Psoas muscle (tissue), 8 donors: ENCODE measurements at places on chromosomes 3 and 15. TPM values are rescaled to one million over a fixed set of nuclear protein-coding genes. Genes with fewer than 3 reads are reported as not detected.

GRCh38 chr3:189273736-189274135 is 102.0 kb downstream of the TPRG1 start:
- DNase-seq = no peak

Gene GOLGA8F
- not detected for total RNA-seq

DNA sequence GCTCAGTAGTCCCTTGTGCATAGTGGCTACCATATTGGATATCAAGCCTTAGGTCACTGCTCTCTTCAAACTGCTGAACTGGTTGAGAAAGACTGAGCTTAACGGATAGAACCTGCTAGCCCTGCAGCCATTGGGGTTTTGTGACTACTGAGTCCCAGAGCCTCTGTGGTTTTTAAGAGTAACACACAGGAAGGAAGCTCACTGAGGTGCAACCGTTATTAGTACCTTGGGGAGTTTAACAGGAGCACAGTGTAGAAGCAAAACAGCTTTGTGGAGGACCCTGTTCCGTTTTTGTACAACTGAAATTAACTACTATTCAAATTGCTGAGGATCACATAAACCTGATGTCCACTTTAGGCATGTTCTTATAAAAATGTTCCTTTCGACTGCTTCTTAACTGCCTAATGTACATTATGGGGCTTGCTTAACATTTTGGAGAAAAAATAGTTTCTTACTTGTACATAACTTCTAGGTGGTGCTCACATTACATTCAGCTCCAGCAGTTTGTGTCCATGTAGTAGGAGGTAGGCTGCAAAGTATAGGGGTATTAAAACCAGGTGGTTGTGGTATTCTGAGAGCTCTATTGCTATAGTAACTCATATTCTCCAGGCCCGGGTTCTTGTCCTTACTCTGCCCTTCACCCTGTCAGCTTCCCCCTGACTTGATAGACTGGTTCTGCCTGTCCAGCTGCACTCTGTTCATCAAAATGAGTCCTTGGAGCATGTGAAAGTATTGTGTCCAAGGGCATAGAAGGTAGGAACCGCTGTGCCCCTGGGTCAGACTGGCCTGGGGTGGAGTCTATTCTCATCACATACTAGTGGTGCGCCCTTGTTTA is 17.3 kb downstream of the PXK start:
- DNase-seq = no peak

- DNase-seq = no peak
Observed at GRCh38 chr3:100274361-100274760, 13.6 kb downstream of the TBC1D23 start.

DNA sequence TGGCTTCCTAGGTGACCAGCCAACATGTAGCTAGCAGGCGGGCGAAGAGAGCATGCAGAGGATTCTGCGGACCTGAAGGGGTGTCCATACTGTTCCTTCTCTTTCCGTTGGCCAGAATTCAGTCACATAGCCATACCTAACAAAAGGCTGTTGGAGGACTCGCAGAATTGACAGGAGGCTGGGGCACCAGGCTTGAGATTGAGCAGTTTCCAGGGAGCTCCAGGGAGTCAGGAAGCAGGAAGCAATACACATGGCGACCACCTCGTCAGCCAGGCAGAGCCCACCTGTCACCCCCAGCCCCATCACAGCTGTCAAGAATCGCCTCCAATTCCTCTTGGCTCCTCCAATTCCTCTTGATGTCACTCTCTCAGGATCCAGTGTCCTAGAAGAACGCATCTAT is 13.2 kb upstream of the DNAJA4 start:
- no peak for DNase-seq

Gene KIF23
- total RNA-seq = 0.46 TPM

Gene WDR73
- total RNA-seq = 12.0 TPM

Gene SLC28A1
- total RNA-seq = 0.23 TPM

DNA sequence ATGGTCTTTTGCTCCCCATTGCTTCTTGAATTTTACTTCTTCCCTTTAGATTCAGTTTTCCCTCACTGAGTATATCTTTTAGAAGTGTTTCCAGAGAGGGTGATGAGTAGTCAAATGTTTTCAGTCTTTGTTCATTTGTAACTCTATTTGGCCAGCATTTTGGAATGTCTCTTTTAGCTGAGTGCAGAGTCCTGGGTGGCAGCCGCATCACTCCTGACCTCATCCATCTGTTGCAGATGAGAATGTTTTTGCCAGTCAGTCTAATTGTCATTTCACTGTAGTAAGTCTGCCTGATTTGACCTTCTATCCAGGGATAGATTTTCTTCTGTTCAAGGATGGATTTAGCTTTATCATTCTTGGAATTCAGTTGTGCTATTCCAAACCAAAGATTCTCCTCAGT is 7.3 kb downstream of the SRPRB start:
- no peak for DNase-seq

Gene NME9
- total RNA-seq = 3.1 TPM

- no peak for DNase-seq
Observed at GRCh38 chr3:196736670-196737374, 2.8 kb upstream of the PAK2 start.

Gene PP2D1
- not detected for total RNA-seq

DNA sequence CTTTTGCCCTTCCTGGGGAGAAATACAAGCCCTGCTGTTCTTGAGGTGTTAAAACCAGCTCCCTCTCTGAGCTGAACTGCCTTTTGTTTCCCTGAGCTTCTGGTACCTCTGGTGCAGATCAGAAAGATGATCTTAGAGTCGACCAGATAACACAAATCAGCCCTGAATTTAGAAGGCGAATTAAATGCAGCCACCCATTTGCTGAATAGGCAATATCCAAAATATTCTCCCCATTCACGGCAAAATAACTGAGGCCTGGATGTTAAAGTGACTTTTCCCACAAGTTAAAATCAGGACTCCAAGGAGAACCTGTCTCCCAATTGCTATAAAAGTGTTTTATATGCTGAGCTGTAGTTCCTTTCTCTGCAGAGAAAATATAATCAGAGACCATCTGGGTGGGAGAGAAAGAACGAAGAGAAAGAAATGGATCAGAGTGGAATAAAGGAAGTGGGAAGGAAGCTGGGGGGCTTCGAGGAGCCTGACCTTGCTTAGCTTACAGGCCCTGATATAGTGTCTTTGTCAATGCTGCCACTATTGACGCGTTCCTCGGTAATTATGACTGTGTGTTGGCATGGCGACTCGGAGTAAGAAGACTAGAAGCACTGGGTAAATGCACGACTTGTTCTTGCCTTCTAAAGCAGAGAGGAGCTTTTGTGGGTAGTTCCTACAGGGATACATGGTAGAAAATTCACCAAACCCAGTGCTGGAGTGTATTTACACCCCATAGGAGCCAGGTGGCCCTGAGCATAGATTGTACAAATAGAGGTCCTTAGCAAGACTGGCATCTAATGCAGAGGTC is 47.5 kb upstream of the POLG start:
- DNase-seq = no peak

DNA sequence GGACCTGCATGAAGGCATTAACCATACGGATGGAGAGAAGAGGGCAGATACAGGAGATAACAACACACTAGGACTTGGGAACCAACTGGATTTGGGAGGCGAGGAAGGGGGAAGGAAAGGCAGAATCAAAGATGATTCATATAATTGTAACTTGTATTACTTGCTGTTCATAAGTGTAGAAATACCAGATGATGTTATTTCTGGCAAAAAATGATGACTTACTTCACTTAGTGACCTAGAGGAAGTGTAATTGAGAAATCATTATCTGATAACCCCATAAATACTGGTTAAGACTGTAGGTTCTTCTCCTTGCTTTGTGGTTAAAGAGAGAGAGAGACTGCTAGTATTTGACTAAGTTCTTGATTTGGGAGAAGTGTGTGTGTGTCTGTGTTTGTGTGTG is 50.5 kb upstream of the GK5 start:
- DNase-seq = no peak

Gene P2RY1
- 1.4 TPM for total RNA-seq

Gene FBN1
- total RNA-seq = 22.0 TPM

DNA sequence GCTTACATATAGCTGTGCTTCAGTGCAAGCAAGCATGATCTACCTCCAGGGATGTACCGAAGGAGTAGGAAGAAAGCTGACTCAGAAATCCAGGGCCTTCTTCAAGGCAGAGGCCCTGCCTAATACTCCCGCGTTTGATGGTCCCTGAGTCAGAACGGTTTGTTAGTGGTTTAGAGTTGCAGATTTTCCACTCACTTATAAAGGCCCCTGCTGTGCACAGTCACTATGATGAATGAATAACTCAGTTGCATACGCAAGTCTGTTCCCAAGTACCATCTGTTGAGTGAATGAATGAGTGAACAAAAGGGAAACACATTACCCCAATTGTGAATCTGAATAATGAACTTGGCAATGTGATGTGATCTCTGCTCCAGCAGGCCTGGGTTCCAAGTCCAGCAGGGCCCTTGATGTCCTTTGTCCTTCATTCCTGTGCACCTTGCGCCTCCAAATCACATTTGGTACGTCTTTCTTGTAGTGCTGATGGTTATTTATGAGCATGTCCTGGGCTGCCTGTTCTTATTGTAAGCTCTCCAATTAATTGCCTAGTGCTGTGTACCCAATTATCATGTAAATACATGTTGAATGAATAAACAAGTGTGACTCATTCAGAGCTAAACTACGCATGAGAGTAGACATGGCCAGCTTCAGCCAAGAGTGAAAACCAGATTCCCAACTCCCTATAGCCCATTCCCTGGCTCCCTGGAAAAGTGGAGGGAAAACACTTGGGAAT is 85.3 kb upstream of the LIMD1 start:
- DNase-seq = no peak

GRCh38 chr15:69729167-69729748 is 276.6 kb downstream of the RPLP1 start:
- no peak for DNase-seq

GRCh38 chr3:71710906-71711494 is 14.2 kb downstream of the EIF4E3 start:
- no peak for DNase-seq

Gene SEMA6D
- 7.4 TPM for total RNA-seq

Gene GOLGA8R
- 1.4 TPM for total RNA-seq

DNA sequence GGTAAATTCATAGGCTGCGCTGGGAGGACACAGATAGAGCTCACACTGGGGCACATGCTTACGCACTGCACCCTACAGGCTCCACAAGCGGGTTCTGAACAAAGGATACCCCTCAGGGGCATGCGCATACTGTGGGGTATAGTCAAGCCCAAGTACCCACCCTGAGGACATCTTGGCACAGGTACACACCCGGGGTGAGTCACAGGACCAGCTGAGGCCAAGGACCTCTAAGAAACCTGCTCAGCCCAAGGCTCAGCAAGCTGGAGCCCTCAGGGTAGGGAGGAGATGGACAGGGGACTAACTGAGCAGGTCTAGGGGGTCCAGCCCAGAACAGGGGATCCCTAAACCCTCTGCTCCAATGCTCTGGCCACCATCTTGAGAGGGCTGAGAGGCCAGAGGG is 3.3 kb downstream of the SHISA5 start:
- no peak for DNase-seq

GRCh38 chr3:112046599-112046998 is 12.1 kb downstream of the TMPRSS7 start:
- DNase-seq = no peak

Gene WDR49
- not detected for total RNA-seq

DNA sequence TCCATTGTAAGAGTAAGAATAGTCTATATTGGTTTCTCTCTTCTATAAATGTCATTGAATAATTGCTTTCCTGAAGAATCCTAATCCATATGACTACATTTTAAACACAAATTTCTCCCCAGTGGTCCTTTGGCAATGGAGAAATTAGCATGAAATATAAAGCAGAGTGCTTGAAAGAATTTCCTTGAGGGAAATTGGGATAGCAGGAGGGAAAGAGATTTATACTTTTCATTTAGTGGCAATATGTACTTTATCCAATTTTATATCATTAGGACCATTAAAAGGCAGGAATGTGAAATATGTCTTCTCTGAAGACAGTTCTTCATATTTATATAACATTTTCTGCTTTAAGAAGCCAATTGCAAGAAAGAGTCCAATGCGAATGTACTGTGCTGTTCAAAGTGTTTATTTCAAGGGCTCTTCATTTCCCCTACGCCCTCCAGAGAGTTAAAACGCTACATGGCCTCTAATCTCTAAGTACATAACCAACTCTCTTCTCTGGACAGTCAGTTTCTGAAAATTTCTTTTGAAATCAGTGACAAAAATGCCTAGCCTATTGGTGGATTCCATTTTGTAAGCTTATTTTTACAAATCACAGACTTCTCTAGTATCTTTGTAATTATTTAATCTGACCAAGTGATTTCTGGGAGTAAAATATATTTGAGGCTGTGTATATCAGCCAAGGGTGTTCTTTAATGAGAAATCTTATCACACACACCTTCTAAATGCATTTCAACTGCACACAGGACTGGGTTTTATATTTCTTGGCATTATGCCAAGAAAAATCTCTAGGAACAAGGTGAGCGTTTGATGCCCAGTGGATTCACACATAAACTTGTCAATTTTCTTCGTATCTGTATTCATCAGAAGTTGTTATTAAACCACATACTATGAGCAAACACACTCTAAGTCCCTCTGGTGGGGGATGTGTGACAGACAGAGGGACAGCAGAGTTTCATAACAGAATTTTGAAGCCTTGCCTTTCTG is 51.2 kb downstream of the KCNAB1 start:
- no peak for DNase-seq

DNA sequence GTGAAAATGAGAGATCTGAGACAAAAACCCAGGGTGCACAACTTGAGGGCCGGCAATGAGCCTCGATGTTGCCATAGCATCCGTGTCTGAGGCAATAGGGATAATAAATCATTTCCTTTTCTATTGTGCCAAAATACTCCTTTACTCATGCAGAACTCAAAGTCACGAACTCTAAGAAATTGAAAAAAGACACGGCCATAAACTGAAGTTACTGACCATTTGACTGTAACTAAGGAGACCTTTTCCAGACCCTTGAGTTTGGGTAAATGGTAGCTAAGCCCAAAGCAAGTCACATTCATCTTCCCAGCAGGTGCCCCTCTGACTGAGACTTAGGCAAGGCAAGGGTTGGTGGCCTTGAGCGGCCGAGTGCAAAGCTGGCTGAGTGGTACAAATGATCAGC is 141.2 kb upstream of the SLCO3A1 start:
- DNase-seq = no peak

GRCh38 chr3:136196401-136197158 is 445 bp upstream of the MSL2 start:
- peak; percentile 99 for DNase-seq

Gene SERPINI1
- total RNA-seq = 1.8 TPM

Gene CACNA1D
- 0.34 TPM for total RNA-seq

Gene CCR3
- 0.49 TPM for total RNA-seq

Gene ADPRH
- total RNA-seq = 14.7 TPM

DNA sequence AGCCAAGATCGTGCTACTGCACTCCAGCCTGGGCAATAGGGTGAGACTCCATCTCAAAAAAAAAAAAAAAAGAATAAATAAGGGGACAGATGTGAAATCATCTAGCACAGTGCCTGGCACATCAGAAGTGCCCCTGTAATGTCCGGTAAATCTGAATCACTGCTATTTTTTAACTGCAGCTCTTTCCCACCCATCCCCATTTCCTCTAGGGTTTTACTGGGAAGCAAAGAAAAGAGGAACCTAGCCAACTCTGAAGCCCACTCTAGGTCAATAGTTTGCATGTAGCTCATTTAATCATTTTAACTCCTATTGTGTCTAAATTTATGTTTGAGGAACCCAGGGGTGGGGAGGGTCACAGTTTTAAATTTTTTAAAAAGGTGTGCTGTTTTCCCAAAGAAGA is 26.0 kb downstream of the MAGI1 start:
- no peak for DNase-seq
